Trophoblast cell (in vitro differentiated cells and primary cell): ENCODE measurements at places on chromosomes 13 and 19.

DNA sequence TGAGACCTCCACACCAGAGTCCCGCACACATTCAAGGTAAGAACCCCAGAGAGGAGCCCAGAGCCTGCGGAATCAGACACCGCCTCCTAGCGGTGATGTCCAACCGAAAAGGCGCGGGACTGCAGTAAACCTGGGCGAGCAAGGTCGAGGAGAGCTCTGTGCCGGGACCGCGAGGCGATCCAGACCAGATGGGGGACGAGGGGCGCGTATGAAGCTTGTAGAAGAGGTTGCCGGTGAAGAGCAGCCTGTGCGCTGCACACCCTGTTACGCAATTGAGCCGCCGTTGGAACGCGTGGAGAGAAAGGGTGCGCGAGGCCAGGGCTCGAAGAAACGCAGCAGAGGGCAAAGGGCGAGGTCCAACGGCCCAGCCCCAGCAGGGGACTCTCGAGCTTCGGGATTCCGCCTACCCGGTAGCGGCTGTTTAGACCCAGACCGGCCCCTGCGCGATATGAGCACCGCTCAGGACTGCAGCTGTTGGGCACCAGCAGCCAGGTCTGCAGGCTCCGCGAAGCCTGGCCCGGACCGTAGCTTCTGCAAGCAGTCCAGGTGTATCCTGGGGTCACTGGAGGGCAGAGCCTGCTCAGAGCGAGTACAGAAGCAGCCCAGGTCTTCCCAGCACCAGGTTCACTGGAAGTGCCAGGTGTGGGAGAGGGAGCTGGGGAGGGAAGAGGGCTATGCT, 65.9 kb upstream of the ZNF599 start:
- DNase-seq, result no peak
- no peaks in the 10 kb centered on the region for H3K27me3 ChIP-seq
- H3K36me3 ChIP-seq, result no peaks in the 10 kb centered on the region
- no peak overlapping the region for H3K27ac ChIP-seq

DNA sequence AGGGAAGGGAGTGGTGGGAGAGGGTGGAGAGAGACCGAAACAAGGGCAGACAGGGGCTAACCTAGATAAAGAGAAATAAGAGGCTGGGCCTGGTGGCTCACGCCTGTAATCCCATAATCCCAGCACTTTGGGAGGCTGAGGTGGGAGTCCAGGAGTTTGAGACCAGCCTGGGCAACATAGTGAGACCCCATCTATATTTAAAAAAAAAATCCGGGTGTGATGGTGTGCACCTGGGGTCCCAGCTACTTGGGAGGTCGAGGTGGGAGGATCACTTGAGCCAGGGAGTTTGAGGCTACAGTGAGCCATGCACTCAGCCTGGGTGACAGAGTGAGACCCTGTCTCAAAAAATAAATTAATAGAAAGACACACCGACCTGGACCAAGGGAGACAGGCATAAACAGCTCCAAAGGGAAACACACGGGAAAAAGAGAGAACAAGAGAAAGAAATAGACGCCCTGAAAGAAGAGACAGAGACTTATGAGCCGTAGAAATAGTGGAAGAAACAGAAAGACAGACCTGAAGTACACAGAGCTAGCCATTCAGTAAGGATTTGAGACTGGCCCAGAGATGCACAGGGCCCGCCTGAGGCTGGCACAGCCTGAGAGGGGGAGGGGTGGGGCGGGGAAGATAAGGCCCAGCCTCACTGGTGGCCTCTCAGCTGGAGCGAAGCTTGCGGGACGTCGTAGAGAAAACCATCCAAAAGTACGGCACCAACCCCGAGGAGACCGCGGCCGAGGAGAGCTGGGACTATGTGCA, 2.2 kb downstream of the CD37 start:
- DNase-seq, result no peak
- peaks cover 25% of the 10 kb centered on the region for H3K36me3 ChIP-seq
- H3K4me1 ChIP-seq, result peaks cover 15% of the 10 kb centered on the region
- H3K27me3 ChIP-seq, result no peaks in the 10 kb centered on the region

DNA sequence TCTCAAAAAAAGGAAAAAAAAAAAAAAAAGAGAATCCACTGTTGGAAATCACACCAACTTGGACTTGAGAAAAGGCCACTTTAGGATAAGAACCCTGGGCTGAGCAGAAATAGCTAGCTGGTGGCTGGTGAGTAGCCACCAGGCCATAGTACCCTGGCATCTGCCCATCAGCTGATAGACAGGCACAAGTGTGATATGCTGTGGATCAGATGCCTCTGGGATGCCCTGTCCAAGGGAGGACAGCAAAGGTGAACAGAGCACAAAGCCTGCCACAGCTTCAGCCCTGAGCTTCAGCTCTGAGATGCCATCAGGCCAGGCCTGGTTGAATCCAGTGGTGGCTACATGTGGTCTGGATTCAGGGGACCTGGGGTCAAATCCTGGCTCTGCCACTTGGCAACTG, 8.7 kb downstream of the SIRT2 start:
- no peak overlapping the region for H3K4me3 ChIP-seq
- no peaks in the 10 kb centered on the region for H3K4me1 ChIP-seq
- no peaks in the 10 kb centered on the region for H3K27me3 ChIP-seq
- no peak for DNase-seq
- H3K36me3 ChIP-seq, result peaks cover 10% of the 10 kb centered on the region

DNA sequence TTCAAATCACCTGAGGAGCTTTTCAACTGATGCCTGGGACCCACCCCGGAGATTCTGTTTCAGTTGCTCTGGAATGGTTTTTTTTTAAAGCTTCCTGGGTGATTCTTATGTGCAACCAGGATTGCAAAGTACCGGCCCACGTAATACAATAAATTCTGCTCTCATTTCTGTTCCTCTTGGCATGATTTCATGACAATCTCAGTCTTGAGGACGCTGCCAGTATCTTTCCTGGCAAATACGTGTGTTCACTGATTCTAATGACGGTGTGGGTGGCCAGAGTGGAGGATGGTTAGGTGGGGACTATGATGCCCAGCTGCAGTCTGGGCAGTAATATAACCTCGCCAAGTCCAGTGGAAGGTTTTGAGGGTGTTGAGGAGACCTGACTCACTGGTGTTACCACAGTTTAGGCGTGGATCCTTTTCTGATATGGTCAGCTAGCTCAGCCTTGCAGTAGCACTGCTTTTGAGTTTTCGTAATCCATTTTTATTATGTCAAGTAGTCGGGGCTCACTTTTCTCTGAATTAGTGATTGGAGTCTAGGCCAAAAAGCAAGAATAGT, 49.4 kb downstream of the FAM124A start:
- no peak overlapping the region for H3K4me3 ChIP-seq
- H3K36me3 ChIP-seq, result no peaks in the 10 kb centered on the region
- H3K27me3 ChIP-seq, result no peaks in the 10 kb centered on the region
- no peak for DNase-seq
- H3K4me1 ChIP-seq, result no peaks in the 10 kb centered on the region
- no peak overlapping the region for H3K27ac ChIP-seq

DNA sequence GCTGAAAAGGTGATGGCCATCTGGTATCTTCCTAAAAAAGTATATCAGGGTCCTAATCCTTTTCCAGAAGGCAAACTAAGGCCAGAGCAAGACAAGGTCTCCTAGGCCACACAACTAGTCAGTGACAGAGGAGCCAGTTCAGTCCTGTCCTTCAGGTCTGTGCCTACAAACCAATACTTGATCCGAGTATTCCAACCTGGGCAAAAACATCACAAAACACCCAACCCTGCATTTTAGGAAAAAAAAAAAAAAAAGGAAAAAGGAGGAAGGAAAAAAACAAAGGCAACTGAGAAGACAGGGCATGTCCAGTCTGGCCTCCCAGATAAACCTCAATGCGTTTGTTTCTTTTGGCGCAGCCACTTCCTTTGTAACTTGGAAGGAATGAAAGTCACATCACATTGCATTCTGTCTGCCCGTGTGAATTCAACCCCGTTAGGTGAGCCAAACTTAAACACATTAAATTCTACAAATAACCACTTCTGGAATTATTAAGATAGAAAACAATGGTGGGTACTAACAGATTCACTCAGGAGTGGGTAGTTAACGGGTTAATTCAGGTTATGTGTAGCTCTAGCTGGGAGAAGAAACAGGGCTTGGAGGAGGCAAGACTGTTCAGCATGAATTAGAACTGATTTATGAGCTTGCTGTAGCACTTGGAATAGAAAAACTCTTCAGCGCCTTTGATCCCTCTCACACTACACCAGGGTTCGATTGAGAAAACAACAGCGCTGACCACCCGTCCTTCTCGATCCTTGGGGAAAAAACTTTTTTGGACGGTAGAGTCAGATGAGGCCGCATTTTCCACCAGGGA, 43.0 kb upstream of the HNRNPA1L2 start:
- H3K36me3 ChIP-seq, result no peaks in the 10 kb centered on the region
- no peak for DNase-seq
- no peak overlapping the region for H3K4me3 ChIP-seq
- H3K27me3 ChIP-seq, result no peaks in the 10 kb centered on the region

DNA sequence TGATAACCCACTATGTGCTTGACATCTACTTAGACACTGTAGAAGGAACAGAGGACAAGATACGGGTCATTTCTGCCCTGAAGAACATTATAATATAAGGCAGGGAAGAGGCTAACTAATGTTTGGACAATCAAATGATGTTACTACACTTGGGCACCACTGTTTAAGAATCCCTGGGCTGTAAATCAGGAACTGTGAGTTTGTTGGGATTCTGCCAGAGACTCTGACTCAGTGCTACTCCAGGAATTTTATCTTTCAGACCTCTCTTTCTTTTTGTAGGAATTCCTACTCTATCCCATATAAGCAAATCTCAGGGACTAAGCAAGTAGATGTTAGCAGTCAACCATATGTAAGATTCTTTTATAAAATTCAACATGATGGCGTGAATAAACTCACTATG, 3.1 kb upstream of the ZNF471 start:
- H3K4me1 ChIP-seq, result peaks cover 8% of the 10 kb centered on the region
- H3K36me3 ChIP-seq, result no peaks in the 10 kb centered on the region
- no peak for DNase-seq
- no peak overlapping the region for H3K27ac ChIP-seq
- no peak overlapping the region for H3K4me3 ChIP-seq

DNA sequence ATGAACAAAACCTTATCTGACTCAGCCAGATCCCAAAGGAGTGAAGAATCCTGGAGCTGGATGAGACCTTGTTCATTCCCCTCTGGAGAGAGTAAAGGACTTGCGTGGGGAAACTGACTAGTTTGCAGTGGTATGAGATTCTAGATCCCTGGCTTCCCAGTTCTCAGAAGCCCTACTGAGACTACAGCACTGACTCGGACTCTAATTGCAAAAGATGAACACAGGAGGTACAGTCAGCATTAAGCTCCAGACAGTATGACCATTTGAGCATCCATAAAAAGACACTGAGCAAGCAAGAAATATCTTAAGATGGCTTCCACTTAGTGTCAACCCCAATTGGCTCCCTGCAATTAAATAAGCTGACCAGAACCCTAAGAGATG, 6.8 kb downstream of the ZC3H4 start:
- no peak overlapping the region for H3K27ac ChIP-seq
- H3K4me1 ChIP-seq, result peaks cover 10% of the 10 kb centered on the region
- no peak for DNase-seq
- H3K27me3 ChIP-seq, result no peaks in the 10 kb centered on the region
- H3K36me3 ChIP-seq, result peaks cover 11% of the 10 kb centered on the region
- H3K4me3 ChIP-seq, result no peak overlapping the region

DNA sequence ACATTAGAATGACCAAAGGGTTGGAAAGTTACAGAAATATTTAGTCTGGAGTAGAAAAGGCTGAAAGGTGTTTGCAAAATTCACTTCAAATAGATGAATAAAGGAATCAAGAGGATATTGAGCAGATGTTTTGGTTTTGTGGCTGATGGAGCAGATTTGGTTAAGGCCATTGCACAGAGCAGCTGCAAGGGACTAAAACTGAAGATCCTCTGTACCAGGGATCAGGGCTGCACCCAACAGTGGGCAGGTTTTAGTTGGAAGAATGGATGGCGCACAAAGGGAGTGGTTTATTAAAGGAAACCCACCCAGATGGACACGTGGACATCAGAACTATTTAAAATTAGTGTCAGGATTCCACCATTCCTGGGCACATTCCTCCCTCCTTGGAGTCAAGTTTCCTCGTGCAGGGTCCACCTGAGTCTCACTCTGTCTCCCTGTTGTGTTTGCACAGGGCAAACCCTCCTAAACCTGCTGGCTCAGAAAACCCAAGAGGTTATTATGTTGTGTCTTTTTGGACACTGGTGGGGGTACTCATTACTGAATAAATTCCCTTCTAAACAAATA, 9.2 kb upstream of the UBAC2 start:
- no peaks in the 10 kb centered on the region for H3K27me3 ChIP-seq
- H3K4me1 ChIP-seq, result peaks cover 4% of the 10 kb centered on the region
- DNase-seq, result no peak
- no peak overlapping the region for H3K27ac ChIP-seq

DNA sequence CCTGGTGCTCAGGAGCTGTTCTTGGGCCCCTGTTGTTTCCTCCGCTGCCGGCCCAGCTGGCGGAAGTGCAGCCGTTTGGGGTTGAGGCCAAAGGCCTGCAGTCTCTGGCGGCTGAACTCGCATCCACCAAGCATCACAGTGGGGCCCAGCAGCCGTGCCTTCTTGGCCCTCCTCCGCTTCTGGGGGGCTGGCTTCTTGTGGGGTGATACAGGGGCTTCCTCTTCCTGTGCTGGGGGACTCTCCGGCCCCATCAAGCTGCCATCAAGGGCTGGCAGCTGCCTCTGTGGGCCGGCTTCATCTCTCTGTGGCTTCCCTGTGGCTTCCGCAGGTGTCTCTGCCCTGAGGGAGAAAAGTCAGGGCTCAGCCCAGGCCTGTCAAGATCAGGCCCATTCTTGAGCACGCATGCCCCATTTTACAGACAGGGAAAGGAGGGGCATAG, 10.3 kb downstream of the ATG4D start:
- no peaks in the 10 kb centered on the region for H3K27me3 ChIP-seq
- no peak for DNase-seq
- H3K4me1 ChIP-seq, result no peaks in the 10 kb centered on the region
- no peak overlapping the region for H3K27ac ChIP-seq
- no peak overlapping the region for H3K4me3 ChIP-seq

DNA sequence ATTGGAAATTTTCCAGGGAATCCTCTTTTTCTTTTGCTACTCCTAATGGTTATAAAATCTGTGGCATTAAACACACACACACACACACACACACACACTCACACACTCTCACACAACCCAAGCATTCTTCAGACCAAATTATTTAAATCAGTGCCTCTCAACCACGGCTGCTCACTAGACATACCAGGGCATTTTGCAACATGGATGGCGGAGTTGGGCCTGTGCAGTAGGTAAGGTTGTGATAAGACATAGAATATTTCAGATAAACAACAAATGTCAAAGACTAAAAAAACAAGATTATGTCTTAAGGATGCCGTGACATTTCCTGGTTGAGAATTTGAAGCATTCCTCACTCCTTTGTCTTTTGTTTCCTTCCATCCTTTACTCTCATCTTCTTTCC, 443.1 kb downstream of the MYO16 start:
- no peak for DNase-seq
- H3K4me3 ChIP-seq, result no peak overlapping the region
- H3K27me3 ChIP-seq, result no peaks in the 10 kb centered on the region
- H3K4me1 ChIP-seq, result no peaks in the 10 kb centered on the region
- H3K36me3 ChIP-seq, result no peaks in the 10 kb centered on the region

DNA sequence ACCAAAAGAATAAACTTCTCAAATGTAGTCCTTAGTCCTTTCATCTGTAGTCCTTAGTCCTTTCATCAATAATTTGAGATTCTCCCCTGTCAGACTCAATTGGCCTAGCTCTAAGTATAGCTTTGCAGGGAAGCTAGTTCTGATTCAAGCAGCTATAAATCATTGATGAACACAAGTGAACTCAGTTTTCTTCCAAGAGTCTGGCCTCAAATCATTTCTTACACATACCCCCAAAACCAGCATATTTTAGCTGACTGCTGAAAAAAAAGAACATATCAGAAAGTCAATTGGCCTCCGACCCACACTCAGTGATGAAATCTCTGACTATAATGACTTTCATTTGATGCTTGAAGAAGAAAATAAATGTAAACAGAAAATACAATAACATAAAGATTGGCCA, 64.9 kb downstream of the TNFSF11 start:
- no peak overlapping the region for H3K27ac ChIP-seq
- H3K36me3 ChIP-seq, result no peaks in the 10 kb centered on the region
- H3K4me3 ChIP-seq, result no peak overlapping the region
- no peaks in the 10 kb centered on the region for H3K27me3 ChIP-seq
- no peak for DNase-seq
- no peaks in the 10 kb centered on the region for H3K4me1 ChIP-seq
